CD4-positive, alpha-beta memory T cell (primary cell): ENCODE measurements at places on chromosomes 2 and 18. TPM values are rescaled to one million over a fixed set of nuclear protein-coding genes. Genes with fewer than 3 reads are reported as not detected.

SPIRE1 gene
- 1.8 TPM for total RNA-seq

MRO gene
- total RNA-seq, result not detected

IL36B gene
- not detected for total RNA-seq

GNAL gene
- total RNA-seq, result 0.26 TPM

POTEI gene
- total RNA-seq, result not detected
